Memory B cell (primary cell): ENCODE measurements at places on chromosomes 16 and 17.

GRCh38 chr16:73255031-73255430, 207.1 kb upstream of the ZFHX3 start:
- DNase-seq = no peak

DNA sequence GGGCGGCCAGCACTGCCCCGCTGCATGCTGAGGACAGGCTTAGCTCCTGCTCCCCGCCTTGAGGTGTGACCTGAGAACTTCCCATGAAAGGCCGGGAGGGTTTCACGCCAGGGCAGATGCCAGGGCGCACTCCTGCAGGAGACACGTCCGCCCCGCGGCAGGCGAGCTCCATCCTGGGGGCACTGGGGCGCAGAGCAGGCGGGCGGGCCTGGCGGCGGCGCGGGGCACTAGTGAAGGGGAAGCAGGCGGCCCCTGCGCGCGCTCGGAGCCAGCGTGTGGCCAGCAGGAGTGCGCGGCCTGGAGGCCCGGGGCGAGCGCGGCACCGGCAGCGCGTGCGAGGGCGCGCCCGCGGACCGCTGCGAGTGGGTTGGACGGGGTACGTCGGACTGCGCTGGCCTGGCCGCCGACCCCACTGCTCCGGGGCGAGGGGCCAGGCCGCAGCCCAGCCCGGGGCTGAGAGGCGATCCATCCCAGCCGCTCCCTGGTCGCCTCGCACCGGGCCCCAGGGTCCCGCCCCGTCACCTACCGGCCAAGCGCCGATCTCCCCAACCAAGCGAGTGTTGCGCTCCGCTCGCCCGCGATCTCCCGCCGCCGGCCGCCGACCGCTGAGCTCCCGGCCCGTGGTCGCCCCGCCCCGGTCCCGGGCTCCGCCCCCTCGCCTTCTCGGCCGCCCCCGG, at the start of gene MAP3K14:
TSS of gene MAP3K14 (minus strand) at position 587 of the 677 bp plus-strand sequence. CDS start 26,275 bp downstream, outside the sequence.
- no peak for DNase-seq

DNA sequence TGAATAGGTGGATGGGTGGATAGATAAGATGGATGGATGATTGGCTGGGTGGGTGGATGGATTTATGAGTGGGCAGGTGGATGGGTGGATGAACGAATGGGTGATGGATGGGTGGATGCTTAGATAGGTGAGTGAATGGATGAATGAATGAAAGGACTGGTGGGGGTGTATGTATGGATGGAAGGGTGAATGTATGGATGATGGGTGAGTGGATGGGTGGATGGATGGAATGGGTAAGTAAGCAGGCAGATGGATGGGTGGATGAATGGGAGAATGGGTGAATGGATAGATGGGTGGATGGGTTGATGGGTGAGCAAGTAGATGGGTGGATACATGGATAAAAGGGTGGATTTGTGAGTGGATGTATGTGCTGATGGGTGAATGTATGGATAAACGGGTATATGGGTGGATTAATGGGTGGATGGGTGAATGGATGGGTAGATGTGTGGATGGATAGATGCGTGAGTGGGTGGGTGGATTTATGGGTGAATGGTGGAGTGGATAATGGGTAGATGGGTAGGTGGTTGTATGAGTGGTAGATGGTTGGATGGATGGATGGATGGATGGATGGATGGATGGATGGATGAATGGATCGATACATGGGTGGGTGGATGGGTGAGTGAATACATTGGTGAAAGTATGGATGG, 682.6 kb downstream of the HS3ST4 start:
- DNase-seq = no peak

DNA sequence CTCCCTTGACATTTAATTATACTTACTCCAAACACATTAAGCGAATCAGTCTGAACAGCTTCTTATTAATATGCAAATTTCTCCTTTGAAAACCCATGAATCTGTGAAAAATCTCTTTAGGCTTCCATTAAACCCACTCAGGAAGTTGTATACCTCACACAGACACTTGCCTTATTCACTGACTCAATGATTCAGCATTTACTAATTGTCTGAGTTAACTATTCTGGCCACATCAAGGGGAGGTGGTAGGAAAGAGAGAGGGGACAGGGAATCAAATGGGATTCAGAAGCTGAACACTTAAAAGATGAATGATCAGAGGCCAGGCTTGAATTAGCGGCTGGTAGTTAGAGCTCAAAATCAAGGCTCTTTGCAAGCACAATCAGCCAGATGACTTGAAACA, 70.0 kb downstream of the HS3ST3A1 start:
- no peak for DNase-seq

GRCh38 chr16:86508947-86509758, 1.2 kb upstream of the FOXF1 start:
- DNase-seq = no peak

- DNase-seq = no peak
Measured at GRCh38 chr16:85570213-85570734, 42.8 kb upstream of the GSE1 start.

DNA sequence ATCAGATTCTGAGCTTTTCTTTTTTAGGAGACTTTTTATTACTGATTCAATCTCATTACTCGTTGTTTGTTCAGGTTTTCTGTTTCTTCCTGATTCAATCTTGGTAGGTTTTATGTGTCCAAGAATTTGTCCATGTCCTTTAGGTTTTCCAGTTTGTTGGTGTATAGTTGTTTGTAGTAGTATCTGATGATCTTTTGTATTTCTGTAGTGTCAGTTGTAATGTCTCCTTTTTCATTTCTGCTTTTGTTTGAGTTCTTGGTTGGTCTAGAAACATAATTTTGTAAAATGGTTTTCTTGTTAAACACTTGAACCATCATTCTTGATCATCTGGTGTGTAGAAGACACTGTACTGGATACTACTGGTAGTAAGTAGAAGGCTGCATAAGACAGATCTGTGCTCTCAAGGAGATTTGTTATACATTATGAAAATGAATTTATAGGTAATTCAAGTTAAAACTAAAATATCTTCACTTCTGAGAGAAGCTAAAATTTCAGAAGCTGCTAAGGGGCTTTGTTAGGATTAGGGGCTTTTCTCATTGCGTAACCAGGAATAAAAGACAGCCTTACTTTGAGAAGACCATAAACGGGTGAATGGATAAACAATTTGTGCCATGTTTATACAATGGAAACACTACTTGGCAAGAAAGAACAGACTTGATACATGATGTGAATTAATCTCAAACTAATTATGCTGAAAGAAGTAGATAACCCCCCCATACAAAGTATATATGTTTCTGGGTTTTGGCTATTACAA, 44.0 kb downstream of the NSRP1 start:
- no peak for DNase-seq

DNA sequence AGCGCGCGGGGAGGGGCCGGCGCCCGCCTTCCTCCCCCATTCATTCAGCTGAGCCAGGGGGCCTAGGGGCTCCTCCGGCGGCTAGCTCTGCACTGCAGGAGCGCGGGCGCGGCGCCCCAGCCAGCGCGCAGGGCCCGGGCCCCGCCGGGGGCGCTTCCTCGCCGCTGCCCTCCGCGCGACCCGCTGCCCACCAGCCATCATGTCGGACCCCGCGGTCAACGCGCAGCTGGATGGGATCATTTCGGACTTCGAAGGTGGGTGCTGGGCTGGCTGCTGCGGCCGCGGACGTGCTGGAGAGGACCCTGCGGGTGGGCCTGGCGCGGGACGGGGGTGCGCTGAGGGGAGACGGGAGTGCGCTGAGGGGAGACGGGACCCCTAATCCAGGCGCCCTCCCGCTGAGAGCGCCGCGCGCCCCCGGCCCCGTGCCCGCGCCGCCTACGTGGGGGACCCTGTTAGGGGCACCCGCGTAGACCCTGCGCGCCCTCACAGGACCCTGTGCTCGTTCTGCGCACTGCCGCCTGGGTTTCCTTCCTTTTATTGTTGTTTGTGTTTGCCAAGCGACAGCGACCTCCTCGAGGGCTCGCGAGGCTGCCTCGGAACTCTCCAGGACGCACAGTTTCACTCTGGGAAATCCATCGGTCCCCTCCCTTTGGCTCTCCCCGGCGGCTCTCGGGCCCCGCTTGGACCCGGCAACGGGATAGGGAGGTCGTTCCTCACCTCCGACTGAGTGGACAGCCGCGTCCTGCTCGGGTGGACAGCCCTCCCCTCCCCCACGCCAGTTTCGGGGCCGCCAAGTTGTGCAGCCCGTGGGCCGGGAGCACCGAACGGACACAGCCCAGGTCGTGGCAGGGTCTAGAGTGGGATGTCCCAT, 232.8 kb downstream of the SEC14L1 start:
- DNase-seq = peak; percentile 50

DNA sequence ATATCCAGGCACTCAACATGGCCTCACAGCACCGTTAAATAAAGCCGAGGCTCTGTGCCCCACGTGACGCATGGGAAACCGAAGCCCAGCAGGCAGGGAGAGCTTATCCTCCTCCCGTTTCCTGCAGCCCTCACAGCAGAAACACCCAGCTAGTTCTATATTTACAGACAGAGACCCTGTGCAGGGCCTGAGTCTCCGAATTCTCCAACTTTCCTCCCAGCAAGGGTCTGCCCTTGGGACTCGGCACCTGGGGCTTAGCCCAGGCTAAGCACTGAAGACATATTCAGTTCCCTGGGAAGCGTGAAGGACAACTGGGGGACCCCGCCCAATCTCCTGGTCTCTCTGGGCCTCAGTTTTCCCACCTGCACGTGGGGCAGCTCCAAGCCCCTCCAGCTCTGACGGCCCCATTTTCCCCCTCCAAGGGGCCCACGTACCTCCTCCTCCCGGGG, 29.2 kb downstream of the TRPV3 start:
- no peak for DNase-seq
